Stimulated activated CD8-positive, alpha-beta memory T cell treated with anti-CD3 and anti-CD28 coated beads, Interleukin-15, amount 100 ng/mL, for 24 hours (primary cell): ENCODE measurements at places on chromosomes 1 and 21.

DNA sequence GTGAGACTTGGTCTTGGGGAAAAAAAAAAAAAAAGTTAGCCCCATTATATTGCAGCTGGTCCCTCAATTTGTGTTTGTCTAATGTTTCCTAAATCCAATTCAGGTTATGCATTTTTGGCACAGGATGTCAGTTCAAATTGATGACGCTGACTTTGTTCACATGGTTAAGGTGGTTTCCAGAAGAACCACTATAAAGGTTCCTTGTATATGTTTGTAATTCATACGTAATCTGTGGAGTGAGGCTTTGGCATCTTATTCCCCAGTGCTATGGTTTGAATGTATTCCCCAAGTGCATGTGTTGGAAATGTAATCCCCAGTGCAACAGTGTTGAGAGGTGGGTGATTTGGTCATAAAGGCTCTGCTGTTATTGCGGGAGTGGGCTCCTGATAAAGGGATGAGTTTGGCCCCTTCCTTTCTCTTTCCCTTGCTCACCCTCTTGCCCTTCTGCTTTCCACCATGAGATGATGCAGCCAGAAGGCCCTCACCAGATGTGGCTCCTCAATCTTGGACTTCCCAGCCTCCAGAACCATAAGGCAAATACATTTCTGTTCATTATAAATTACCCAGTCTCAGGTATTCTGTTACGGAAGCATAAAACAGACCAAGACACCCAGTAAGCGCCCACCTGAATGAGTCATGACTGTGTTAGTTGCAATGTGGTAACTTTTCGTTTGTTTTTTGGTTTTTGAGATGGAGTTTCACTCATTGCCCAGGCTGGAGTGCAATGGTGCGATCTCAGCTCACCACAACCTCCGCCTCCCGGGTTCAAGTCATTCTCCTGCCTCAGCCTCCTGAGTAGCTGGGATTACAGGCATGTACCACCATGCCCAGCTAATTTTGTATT is 19.5 kb upstream of the HLCS start:
- DNase-seq = no peak

DNA sequence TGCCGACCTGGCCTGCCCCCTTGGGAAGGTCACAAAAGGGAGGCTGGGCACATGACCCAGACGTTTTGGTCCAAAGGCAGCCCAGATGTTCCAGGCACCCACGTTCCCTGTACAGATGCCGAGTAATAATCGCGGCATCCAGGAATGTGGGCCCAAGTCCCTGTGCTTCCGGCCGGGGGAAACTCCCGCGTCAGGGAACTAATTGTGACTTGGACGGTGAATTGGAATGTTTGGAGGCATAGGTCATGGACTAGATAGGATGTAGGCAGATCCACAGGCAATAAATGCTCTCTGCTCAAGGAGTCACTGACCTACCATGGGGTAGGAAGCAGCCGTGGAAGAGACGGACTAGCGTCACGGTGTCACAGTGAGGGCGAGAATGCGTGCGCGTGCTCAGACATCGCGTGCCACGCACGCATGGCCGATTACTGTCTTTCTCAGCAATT is 178.4 kb downstream of the DUSP10 start:
- no peak for DNase-seq

GRCh38 chr1:41399145-41399795 is 38.0 kb downstream of the FOXO6 start:
- no peak for DNase-seq

- no peak for DNase-seq
Measured at GRCh38 chr1:33637846-33638440, 165.5 kb downstream of the ZSCAN20 start.

GRCh38 chr1:41484402-41485241 is at the start of gene EDN2:
Gene EDN2, minus strand, starts transcription at chr1:41484683. Its CDS starts 82 bp downstream, at chr1:41484601.
- DNase-seq = no peak

DNA sequence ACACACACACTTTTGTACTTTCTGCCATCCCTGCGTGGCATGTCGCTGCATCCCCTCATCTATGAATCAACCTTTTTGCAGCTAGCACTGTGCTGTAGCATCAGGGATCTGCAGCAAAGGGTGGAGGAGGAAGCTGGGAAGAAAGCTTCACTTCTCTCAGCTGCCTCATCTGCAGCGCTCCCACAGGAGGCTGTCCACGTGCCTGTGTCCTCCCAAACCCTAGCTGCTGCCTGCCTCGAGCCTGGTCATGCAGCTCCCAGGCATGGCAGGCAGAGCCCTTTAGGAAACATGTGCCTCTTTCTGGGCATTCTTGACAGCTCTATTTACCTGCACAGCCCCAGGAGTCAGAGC is 262.1 kb upstream of the SGIP1 start:
- no peak for DNase-seq

DNA sequence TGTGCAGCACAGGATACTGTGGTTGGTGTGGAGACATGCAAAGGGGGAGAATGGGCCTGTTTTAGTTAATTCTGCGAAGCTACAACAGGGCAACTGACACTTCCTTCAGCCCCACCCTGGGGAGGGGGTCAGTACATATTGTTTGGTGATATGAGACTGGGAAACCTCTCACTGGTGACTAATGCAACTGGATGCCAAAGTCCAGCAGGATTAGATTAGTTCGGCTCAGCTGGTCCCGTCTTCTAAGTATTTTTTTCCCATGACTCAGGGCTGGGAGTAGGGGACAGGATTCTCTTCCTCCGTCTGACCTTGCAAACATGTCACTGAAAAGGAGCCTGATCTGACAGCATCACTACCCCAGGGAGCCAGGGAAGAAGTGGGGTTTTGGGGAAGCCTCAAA is 43.0 kb downstream of the PLXNA2 start:
- no peak for DNase-seq

GRCh38 chr1:235068158-235069121 is 60.2 kb downstream of the TOMM20 start:
- DNase-seq = no peak

- DNase-seq = no peak
Measured at GRCh38 chr1:54311506-54311905, 94.7 kb downstream of the SSBP3 start.

DNA sequence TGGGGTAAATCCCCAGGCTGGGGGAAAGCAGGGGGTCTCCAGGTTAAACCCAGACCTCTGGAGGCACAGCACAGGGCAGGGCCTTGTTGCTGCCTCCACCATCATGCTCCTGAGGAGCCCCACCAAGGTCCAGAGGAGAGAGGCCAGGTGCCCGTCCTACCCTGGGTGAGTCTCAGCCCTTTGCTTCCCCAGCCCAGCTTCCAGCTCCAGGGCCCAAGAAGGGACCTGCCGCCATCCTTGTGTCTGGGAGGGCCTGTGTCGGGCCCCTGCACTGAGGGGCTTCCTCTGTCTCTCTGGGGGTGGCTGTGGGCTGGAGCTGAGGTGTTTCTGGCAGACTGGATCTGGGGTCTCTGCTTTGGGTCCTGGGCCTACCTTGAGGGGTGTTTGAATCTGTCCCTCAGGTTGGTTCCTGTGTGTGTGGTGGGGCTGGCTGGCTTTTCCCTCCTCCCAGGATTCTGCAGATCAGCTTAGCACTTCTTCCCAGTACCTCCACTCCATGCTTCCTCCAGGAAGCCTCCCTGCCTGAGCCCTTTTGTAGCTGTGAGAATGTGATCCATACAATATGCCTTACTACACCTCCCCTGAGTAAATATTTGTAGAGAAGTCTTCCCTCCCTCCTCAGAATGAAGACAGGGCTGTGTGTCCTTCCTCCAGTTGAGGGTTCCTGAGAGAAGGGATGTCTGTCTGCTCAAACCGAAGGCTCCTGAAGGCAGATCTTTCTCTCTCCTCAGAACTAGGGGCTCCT is 6.2 kb downstream of the GPR3 start:
- no peak for DNase-seq

GRCh38 chr1:63916485-63917360 is 142.9 kb downstream of the ROR1 start:
- DNase-seq = no peak

- DNase-seq = no peak
Measured at GRCh38 chr1:179803104-179803503, 60.0 kb downstream of the FAM163A start.

DNA sequence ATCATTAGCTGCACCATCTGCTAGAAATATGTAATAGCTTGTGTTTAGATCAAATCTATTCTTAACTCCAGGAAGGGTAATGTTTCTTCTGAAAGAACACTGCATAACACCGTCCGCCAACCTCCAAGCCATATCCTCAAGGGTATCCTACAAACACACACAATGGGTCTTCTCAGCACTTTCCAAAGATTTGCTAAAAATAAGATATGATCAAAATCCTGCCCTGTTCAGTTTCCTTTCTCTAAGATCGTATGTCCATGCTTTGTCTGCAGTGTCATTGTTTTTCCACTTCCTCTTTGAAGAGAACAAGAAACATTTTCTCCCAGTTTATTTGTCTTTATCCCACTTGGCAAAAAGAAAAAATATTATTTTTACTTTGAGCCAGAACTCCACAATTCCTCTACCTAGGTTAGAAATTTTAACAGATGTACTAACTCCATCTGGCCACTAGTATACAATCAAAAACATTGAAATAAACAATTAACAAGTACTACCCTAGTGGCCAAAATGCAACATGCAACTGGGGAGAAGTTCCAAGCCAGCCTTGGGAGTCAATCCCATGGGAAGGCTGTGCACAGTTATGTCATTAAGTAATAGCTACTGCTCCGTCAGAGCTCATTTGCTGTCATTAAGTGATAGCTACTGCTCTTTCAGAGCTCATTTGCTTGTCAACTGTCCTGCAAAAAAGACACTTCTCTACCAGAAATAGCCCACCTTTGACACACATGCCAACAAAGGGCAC is 37.8 kb downstream of the FRRS1 start:
- DNase-seq = no peak

- DNase-seq = no peak
Measured at GRCh38 chr1:157819896-157820295, at the start of gene FCRL1. Gene FCRL1, minus strand, starts transcription at chr1:157820120. Its CDS starts 83 bp downstream, at chr1:157820037.

DNA sequence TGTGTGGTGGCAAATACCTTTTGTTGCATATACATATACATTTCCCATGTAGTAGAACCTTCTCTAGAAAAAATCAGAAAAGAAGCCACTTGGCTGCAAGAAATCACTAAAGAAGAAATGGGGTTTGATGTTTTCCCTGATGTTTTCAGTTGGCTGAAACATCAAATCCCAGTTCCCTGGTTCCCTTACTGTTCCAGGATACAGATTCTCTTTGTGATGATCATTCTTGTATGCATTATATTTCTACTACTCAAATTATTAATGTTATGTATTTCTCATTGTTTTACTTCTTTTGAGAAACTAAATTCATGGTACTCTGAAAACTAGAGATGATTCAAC is 7.6 kb downstream of the RNU1-2 start:
- no peak for DNase-seq

DNA sequence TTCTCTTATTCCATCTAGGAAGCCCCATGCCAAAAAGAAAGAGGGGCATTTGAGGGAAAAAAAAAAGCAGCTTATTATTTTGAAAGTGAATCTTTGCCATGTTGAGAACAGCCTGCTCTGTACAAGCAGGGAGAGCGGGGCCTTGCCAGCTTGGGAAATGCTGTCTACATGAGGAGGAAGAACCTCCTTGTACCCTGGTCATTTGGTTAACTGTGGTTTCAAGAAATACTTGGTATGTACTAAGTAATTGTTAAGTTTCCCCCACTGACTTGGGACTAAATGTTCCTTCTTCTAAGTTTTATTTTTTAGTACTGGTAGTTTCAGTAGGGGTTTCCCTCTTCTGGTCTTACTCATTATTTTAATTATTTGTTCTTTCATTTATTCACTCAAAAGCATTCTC is 144.1 kb upstream of the HOOK1 start:
- no peak for DNase-seq

DNA sequence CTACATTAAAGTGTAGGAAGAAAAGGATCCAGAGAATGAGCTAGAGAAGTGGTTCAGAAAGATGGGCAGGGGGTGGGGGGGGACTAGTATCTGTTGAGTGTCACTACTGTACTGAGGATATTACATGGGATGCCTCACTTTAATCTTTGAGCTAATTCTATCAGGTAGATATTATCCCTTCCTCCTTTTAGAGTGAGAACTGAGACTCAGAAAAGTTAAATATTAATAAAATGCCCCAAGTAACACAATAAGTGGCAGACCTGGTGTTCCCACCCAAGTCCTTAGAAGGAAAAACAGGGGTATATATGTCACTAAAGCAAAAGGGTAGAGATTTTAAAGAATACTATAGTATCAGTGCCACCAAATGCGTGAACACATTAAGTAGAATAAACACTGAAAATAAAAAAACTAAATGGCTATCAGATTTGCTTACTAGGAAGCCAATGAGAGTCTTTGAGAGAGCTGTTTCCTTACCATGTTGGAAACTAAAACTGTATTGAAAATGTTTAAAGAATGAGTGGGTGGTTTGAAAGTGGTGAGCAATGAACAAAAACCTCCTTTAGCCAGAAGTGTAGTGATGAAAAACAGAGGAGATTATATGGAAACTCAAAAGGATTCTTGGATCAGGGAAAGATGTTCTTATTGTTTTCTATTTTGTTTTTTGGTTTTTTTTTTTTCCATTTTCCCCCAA is 230.8 kb downstream of the BARHL2 start:
- DNase-seq = no peak

DNA sequence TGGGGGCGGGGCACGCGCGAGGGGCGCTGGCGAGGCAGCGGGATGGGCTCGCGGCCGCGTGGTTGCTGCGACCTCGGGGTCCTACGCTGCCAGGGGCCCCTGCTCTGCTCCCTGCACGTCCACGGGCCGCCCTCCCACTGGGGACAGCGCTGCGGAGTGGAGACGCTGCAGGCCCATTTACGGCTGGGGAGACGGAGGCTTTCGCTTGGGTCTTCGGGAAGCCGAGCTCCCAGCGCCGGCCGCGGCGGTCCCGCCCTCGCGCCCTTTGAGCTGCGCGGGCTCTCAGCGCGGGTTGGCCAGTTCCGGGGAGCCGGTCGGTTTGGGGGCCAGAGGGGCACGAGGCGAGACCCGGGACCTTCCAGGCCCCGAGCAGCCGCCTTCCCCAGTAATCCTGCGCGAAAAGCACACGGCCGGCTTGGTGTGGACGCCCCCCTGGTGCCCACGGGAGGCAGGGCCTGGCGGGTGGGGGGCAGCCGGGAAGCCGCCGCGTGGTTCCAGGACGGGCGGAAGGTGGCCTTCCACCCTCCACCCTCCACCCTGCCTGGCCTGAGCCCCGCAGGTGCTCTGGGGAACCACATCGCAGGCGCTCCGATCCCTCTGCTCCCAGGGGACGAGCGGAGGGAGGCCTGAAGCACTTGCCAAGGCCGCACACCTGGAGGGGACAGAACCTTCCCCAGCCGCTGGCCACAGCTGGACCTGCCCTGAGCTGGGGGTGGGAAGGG is 570 bp upstream of the PEX10 start:
- DNase-seq = no peak

DNA sequence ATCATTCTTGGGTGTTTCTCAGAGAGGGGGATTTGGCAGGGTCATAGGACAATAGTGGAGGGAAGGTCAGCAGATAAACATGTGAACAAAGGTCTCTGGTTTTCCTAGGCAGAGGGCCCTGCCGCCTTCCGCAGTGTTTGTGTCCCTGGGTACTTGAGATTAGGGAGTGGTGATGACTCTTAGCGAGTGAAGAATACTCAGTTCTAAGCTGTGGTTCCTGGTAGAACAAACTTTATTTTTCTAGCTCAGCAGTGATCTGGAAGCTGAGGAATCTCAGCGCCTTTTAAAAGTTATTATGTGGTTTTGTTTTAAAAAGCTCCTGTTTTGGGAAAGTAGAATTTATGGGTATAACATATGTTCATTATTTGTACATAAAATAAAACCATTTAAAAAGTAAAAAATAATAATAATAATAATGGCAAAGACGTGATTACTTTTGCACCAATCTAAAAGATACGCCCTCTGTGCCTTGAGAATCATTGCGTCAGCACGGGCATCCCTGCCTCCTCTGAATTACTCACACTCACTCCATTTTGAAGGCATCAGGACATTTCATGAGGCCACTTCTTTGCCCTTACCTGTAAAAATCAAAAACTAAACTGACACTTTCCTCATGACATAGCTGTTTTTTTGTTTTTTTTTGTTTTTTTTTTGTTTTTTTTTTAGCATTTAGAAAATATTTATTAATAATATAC is 29.7 kb upstream of the TNFRSF1B start:
- DNase-seq = no peak

- DNase-seq = no peak
Measured at GRCh38 chr21:18267496-18267895, 22.9 kb downstream of the CHODL start.
